ENCODE measurements at places on chromosomes 11 and 22. TPM values are rescaled to one million over a fixed set of nuclear protein-coding genes. Genes with fewer than 3 reads are reported as not detected.

DNA sequence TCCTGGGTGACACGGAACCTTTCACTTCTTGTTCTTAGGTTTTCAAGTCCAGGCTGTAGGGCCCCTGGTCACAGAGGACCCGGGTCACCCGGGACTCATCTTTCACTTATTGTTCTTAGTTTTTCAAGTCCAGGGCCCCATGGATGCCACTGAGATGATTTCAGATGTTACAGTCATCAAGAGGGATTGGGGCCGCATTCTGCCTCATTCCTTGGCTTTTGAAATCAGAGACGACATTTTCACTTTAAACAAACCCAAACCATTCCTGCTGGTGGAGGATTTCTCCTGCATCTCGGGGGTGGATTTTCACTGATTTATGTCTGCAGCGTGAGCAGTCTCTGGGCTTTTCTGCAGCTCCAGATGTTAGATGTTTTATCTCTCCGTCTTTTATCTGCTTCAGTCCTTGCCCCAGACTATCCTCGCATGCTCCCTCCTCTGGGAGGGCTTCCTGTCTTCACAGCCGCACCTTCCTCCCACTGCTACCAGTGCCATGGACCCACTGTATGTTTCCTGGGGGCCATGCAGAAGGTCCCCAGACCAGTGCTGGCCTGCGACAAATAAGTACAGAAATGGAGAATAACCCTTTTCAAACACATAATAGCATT is 27.4 kb downstream of the FBLN1 start:
- no peak for DNase-seq

DNA sequence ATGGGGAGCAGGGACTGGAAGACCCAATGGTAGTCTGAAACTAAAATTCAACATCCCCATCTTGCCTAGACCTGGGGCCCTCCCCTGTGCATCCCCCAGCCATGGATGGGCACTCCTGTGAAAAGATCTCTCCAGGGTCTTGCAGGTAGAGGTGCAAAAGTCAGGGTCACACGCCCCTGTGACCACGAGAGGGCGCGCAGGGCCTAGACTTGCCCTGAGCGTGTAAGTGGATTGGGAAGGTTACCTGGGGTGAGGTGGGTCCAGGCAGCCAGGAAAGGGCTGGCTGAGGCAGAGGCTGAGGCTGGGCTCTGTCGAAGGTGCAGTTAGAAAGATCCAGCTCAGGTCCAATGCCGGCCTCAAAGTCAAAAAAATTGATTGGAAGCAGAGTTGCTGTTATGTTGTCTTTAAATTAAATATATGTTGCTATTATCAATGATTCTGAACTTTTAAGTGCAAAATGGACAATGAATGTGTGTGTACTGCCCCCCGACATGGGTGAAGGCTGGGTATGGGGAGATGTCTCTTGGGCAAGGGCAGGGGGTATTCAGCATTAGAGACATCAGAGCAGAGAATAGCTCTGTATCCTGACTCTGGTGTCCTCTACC is 4.8 kb upstream of the POU2F3 start:
- no peak for DNase-seq

DNA sequence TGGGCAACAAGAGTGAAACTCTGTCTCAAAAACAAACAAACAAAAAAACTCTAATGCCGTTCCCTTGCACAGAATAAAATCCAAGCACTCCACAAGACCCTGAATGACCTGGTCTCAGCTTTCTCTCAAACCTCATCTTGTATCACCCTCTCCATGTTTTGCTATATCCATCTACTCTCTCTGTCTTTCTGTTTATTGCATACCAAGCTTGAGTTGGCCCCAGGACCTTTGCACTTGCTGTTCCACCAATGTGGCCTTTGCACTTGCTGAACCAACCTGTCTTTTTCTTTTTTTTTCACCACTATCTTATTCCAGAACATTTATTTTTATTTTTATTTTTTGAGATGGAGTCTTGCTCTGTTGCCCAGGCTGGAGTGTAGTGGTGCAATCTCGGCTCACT is 2.0 kb upstream of the L3MBTL2 start:
- DNase-seq: no peak

SPA17 gene
- total RNA-seq: 30.9 TPM

CDC42BPG gene
- total RNA-seq: 4.1 TPM

DNA sequence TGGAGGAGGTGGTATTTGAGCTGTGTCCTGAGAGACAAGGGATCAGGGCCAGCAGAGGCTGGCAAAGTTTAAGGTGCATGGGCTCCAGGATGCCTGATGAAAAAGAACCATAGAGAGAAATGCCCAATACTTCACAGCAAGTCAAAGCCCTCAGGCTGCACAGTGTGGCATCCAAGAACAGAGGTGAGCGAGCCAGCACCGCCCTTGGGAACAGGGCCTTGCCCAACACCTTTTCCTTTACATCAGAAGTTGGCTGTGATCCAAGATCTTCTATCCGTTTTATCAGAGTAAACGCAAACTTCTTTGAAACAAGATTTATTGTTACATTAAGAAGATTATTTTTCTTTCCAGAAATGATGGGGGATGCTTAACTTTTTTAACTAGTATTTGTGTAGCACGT is 1.4 kb downstream of the B3GNT6 start:
- DNase-seq: no peak

ARHGAP42 gene
- total RNA-seq: 15.8 TPM

All from A172 (cell line).